ENCODE measurements at places on chromosomes 7 and 10.

GRCh38 chr10:63722537-63722936 lies 201.3 kb downstream of the REEP3 start:
- no peak for DNase-seq

DNA sequence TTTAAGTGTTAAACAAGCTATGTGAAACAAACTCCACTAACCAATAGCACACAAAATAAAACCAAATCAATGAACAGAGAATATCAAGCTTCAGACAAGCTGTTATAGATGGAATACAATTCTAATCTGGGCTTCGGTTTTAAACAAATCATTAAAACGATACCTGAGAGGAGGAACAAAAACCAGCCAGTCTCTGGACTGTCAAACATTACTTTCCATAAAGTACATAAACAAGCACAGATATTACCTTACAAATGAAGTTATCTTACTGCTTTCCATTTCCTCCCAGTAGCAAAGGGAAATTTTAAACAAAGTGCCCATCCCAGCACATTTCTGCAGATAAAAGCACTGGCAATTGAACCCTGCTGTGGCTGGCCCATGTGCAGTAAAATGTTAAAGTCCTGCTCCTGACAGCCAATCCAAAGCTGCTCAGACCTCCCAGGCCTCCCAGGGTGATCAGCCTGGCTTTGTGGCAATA lies 128.0 kb downstream of the NRCAM start:
- no peak for DNase-seq

DNA sequence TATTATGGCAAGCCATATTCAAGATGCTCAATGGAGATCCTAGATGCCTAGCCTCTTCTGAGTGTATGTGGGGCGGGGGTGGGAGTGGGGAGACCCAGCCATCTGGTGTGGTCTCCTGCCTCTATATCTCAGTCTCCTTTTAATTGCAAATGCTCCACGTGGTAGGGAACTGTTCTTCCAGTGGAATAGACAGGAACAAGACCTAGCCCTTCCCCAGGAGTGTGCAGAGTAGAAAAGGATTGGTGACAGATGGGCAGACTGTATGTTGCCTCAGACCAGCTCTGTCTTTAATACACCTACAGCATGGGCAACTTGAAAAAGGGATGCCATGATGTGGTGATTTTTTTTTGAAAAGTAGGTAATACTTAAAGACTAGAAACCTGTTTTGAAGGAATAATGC lies 12.6 kb downstream of the CYP3A5 start:
- DNase-seq: no peak

DNA sequence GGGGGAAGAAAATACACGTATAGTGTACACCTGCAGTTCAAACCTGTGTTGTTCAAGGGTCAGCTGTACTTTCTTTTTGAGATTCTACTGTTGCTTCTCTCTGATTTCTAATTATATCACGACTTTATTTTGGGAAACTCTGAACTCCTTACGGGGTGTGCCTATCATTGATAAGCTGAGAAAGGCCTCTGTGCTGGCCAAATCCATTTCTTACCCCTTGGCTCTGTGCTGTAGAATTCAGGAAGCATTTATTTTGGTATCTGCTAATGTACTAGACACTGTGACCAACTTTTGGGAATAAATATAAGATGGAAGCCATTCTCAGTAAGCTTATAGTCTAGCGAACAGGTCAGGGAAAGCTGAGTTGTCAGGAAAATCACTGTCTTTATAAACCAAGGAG lies 26.9 kb upstream of the RPA3 start:
- no peak for DNase-seq
